ENCODE measurements at places on chromosomes 13 and 19.

GRCh38 chr13:50026788-50027473, 11.7 kb downstream of the KCNRG start:
- no peak for DNase-seq

GRCh38 chr19:50466706-50467039, 9.6 kb upstream of the EMC10 start:
- DNase-seq = no peak

DNA sequence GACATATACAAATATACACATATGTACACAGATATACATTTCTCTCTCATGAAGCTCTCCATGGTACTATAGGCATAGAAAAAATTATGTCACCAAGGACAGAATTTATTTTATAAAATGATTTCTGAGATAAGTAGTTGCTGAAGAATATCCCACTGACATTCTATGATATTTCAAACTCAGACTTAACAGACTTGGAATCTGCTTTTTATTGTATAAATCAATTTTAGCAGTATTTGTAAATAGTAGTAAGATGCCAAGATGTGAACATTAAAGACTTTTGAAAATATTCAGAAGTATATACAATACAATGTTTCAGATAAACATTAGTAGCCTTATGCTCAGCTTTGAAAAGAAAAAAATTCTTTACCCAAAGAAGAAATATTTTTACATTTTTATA, 107.4 kb upstream of the ARGLU1 start:
- DNase-seq = no peak

GRCh38 chr13:27533155-27533643, 82.8 kb upstream of the MTIF3 start:
- peak; percentile 87 for DNase-seq

- peak; percentile 76 for DNase-seq
Measured at GRCh38 chr19:16118489-16119033, 6.9 kb downstream of the RAB8A start.

DNA sequence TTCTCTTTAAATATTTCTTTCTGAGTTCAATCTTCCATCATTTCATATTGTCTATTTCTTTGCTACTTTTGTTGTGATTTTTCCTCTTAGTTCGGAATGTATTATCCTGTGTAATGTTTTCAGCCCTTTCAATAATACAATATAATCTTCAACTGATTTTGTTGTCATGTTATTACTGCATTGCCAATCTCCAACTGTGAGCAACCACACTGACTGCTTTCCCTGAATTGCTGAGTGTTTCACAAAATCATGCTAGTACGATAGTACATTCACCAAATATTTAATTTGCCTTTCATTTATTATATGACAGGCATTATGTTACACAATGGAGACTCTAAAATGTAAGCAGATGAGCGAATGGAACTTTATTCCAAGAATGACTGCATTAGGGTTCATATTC, 744.3 kb upstream of the ATXN8OS start:
- no peak for DNase-seq

- no peak for DNase-seq
Measured at GRCh38 chr13:89925107-89925506, 1422.4 kb upstream of the MIR17HG start.

DNA sequence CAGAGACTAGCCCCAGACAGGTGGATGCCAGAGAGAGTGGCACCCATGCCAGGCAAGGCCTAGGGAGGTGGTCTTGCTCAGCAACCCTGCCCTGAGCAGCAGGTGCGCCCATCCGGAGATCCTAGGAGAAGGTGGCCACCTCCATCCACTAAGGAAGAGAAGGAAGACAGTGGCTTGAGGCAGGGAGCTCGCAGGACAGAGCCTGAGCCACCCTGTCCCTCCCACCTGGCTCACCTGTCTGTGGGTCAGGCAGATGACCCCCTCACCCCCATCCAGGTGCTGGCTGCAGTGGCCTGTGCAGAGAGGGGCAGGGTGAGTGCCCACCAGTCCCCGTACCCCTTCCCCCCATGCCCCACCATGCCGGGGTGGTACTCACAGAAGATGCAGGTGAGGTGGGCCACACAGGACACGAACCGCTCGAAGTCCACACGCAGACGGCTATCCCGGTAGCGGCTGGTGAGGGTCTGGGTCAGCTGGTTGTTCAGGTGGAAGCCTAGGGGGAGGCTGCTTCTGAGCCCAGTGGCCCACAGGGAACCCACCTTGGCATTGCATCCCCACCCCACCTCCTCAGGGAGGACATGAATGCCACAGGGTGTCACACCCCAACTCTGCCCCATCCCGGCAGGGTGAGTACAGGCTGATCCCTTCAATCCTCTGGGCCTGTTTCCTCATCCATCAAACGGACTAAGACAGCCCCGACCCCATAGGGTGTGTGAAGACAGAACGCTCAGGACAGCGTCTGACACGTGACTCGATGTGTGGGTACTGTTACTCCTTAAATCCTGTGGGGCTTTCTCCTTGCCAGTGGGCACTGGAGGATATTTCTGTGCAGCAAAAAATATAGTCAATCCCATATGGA, 13.3 kb downstream of the CAPN12 start:
- no peak for DNase-seq

DNA sequence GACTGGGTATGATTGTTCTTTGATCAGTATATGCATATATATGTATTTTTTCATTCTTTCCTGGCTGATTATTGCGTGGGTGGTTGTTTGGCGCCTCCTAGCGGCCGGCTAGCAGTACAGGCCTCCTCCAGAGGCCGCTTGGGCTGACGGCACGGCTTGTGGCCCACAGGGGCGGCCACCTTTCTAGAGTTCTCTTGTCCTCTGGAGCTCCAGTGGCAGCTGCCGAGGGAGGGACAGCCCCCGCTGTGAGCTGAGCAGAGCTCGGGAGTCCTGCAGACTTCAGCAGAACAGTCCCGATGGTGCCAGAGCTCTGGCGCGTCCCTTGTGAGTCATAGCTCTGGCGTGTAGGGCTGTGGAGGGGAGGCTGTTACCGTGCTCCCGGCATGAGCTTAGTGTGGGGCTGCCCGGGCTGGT, 22.5 kb upstream of the ZNF429 start:
- DNase-seq = peak; percentile 48

- DNase-seq = no peak
Measured at GRCh38 chr19:16518483-16519229, 22.5 kb downstream of the C19orf44 start.

- peak; percentile 39 for DNase-seq
Measured at GRCh38 chr19:53158119-53158656, 665 bp downstream of the ZNF347 start.

DNA sequence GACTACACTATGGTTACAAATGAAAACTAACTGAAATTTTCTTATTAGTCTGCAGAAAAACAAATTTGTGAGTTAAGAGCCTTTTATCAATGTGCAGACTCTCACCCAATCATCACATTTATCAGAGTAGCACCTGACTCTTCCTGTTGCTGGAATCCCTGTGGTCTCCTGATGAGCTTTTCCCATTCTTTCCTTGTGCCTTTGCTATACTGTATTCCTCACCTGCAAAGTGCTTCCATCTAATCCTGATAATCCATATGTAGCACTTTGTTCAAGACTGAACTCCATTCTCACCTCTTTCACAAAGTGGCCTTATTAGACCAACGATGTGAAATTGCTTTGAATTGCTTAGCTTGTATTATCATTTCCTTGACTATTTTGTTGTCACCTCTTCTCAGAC, 225.3 kb downstream of the LHFPL6 start:
- DNase-seq = no peak

GRCh38 chr19:19900139-19900728, 512 bp upstream of the ZNF93 start:
- no peak for DNase-seq

DNA sequence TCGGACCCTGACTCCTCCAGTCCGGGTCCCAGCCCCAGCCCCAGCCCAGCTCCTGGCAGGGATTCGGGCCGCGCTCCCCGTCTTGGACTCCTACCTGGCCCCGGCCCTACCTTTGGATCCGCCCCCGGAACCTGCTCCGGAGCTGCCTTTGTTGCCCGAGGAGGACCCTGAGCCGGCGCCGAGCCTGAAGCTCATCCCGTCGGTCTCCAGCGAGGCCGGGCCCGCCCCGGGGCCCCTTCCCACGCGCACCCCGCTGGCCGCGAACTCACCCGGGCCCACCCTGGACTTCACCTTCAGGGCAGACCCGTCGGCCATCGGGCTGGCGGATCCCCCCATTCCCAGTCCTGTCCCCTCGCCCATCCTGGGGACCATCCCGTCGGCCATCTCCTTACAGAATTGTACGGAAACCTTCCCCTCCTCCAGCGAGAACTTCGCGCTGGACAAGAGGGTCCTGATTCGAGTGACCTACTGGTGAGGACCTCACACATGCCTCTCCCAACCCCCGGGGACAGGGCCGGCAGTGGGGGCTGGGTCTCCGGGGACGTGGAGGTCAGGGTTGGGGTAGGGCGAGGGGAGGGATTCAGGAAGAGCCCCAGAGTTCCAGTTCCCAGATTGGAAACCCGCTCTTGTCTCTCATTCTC, 732 bp downstream of the SELENOV start:
- no peak for DNase-seq

- no peak for DNase-seq
Measured at GRCh38 chr13:48631441-48631840, 22.3 kb upstream of the CYSLTR2 start.

- no peak for DNase-seq
Measured at GRCh38 chr19:538641-539428, 5.0 kb upstream of the GZMM start.

DNA sequence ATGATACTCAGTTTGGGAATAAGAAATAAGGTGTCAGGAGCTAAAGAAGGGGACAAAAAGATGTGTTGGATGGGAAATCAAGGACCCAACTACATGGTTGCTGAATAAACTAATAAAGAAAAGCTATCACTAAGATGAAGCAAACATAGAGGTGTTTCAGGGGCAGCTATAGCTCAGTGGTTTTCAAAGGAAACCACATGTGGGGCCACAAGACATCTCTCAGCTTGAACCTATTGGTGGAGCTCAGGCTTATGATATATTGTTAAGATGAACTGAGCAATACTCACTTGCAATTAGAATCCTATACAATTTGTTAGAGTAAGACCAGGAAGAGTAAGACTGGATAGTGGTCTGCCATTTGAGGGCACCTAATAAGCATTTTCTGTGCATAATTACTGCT, 45.1 kb upstream of the SPRY2 start:
- DNase-seq = no peak

DNA sequence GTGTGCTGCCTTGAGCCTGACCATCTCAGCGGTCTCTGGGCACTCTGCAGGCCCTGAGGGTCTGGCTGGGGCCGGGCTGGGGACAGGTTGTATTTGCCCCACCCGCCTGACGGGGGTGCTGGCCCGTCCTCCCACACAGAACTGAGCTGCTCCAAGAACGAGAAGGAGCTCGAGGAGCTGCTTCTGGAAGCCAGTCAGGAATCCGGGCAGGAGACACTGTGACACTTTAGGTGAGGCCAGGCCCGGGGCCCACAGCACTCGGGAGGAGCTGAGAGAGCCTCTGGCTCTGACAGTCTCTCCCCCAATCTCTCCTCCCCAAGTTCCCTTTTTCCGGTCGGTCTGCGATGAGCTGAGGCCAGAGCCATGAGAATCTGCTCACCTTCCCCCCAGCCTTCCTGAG, 14.5 kb downstream of the NKPD1 start:
- no peak for DNase-seq

DNA sequence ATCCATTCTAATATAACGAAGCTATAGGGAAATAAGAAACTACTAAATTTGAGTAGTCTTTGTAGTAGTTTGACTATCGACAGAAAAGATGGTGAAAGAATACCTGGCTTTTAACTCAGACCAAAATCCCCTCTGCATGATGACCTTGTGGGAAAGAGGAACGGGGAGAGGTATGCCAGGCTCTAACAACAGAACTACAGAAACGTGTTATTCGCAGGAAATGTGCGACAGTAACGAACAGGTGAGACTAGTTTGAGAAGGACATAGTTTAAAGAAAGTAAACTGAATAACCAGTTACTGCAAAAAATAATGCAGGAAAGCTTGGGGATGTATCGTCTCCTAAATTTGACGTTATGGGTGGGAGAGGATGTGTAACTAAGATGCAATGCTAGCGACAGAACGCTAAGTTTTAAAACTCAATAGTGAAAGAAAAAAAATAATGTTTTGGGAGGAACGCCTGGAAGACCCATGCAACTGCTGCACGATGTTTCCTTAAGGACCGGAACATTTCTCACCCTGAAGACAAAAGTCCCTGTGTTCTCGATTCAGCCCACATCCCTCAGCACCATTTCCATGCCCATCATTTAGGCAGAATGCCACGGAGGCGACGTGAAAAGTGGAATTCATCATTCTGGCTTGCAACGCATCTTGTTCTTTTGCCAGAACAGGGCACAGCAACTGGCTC, 1.6 kb upstream of the RAP2A start:
- no peak for DNase-seq

GRCh38 chr13:109376936-109377335, 409.4 kb downstream of the IRS2 start:
- DNase-seq = no peak

- no peak for DNase-seq
Measured at GRCh38 chr13:66803808-66804456, 426.2 kb downstream of the PCDH9 start.

- DNase-seq = no peak
Measured at GRCh38 chr19:45103156-45103507, 10.2 kb downstream of the PPP1R37 start.

GRCh38 chr19:45234089-45234869, 10.9 kb downstream of the EXOC3L2 start:
- no peak for DNase-seq

GRCh38 chr19:8030960-8031359, 21.6 kb upstream of the CCL25 start:
- no peak for DNase-seq

- DNase-seq = no peak
Measured at GRCh38 chr13:99398916-99399622, 91.9 kb upstream of the GPR183 start.

- no peak for DNase-seq
Measured at GRCh38 chr13:39909634-39910033, 254.2 kb downstream of the COG6 start.

DNA sequence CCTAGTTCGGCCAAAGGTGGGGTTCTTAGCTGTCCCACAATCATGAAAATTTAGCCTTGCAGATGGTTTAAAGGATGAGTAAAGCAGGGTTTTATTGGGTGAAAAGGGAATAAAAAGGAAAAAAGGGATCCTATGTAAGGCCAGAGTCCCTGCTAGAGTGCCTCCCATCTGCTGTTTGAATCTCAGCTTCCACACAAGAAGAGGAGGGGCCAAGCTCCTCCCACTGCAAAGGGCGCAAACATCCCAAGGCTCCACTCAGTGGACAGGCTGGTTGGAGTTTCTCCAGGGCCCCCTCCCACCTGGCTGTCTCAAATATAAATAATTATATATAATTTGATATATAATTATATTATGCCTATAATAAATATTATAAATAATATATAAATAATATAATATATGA, 1272.1 kb upstream of the PCDH20 start:
- DNase-seq = no peak

Measured in transverse colon (tissue), 4 donors.